ENCODE measurements at places on chromosomes 12 and 14.

GRCh38 chr12:104767261-104767660 lies 190.8 kb downstream of the SLC41A2 start:
- no peak for DNase-seq

- no peak for DNase-seq
Observed at GRCh38 chr14:97023871-97024270, 226.7 kb downstream of the VRK1 start.

DNA sequence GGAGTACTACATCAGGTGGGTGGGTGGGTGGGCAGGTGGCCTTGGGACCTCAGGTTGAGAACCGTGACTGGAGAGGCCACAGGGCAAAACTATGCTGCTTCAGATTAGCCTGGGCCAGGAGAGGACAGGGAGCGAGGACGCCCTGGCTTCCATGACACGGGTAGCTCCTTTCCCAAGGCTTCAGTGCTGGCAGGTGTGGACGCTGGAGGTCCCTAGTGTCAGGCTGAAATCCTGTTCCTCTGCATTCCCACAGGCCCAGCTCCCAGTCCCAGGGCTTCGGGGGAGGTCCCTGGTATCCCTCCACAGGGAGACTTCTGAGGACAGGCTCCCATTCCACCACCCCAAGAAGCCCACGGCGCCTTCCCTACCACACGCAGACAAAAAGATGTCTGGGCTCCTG lies 31.6 kb downstream of the CCDC92 start:
- DNase-seq, result no peak

DNA sequence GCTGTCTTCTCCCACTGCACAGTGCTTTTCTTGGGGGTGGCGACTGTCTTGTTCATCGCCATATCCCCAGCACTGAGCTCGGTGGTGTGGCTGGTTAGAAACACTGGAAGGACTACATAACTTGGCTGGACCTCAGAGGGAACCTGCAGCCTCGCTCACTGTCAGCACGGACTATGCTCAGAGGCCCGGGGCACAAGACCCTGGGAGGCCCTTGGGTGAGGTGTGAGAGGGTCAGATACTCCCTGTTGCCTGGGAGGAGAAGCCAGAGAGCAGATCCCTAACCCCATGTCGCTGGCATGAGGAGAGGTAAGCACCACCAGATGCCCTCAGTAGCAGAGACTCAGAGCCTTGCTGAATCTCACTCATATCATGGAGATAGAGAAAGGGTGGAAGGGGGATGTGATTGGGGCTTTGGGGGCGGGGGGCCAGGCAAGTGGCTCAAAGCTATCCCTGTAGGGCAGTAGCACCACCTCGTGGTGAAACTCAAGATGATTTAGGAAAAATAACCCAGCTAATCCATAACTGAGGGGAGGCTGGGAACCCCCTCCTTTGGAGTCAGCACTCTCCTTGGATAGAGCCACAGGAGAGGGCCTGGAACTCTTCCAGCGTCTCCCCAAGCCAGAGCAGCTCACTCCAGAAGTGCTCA lies 18.7 kb upstream of the HDAC7 start:
- DNase-seq, result no peak

- DNase-seq, result peak; percentile 38
Observed at GRCh38 chr12:111841236-111841749, 735 bp upstream of the MAPKAPK5 start.

- DNase-seq, result peak; percentile 74
Observed at GRCh38 chr12:19186722-19187661, 57.5 kb downstream of the PLEKHA5 start.

DNA sequence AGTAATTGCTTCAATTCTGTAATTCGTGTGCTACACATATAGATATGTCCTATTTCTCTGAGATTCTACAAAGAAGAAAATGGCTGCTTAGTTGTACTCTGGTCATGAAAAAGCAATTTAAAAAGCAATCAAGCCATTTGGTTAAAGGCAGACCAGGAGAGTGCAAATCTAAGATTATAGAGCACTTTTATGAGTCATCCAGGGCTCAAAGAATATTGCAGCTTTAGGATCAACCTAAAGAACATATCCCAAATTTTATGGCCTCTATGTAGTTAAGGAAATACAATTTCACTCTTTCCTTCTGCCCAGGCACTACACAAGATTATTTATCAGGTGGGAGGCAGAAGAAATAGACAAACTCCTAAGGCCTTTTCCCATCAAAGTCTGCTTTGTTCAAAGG lies 332.8 kb downstream of the SEC23A start:
- DNase-seq, result no peak

DNA sequence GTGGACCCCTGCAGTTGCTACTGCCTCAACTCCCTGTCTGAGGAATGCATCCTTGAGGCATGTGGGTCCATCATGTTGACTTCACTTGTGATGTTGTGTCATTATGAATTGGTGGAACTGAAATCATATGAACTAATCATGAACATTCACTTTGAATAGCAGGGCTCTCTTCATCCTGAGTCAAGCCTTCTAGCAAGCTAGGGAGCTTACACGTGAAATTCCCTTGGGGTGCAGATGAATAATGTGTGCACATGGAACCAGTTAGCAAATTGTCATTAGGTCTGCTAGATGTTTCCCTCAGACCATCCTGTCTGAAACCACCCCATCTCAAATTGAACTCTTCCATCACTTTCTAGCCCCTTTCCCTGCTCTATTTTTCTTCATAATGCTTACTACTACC lies 3.6 kb downstream of the COQ6 start:
- no peak for DNase-seq

DNA sequence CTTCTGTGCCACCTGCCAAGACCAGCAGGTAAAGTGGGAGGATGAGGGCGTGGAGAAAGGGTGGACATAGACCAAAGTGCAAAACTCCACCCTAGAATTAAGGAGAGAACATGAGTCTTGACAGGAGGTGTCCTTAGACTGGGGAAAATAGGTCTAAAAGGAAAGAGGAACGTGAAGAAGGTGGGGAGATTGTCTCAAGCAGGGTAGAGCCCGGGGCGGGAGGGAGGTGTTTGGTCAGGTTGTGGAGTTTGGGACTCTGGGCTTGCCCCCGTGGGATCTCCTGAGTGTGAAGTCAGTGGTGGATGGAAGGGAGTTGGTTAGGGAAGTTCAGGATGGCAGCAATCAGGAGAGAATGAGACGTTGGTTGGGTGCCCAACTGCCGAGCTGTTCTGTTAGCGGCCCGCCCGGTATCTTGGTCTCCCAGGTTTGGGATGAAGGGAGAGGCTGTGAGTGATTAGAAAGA lies 386 bp downstream of the DGKA start:
- DNase-seq, result no peak

DNA sequence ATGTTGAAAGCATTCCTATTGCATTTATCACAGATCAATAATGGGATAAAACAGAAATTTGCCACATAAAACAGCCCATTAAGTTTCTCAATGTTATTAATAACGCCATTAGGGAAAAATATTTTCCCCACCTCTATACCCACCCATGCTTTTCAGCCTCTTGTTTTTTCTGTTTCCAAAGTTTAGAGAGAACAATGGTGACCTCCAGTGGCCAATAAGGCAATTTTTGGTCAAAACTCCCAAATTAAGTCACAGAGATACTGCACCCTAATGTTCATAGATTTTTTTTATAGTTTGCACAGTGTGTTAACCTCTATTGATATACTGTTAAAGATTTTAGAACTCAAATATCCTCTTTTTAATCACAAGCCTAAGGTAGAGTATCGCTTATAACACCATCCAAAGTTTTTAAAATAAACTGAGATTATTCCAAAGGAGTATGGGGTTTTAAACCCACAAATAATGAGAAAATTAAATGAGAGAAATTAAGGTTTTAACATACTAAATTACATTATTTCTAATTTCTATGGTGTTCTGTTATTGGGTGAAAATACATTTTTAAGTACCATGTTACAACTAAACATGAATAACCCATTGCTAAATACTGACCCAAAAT lies 184.7 kb upstream of the DCN start:
- no peak for DNase-seq

DNA sequence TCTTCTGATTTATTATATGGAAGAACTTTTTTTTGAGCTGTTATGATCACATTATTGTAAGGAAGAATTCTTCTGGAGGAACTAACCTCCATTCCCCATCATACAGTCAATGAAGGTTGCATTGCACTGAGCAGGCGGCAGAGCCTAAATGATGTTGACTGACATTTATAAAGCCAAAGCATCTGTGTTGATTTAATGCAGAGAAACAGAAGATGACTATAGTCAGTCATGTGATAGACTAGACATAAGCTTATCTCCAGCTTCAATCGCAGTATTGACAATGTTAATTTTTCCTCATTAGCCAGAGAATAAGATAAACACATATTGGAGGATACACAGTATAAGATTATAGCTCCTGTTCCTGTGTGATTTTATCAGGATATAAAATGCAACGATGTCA lies 82.0 kb downstream of the PRICKLE1 start:
- no peak for DNase-seq

GRCh38 chr12:116441292-116441691 lies 117.9 kb upstream of the MAP1LC3B2 start:
- peak; percentile 35 for DNase-seq

DNA sequence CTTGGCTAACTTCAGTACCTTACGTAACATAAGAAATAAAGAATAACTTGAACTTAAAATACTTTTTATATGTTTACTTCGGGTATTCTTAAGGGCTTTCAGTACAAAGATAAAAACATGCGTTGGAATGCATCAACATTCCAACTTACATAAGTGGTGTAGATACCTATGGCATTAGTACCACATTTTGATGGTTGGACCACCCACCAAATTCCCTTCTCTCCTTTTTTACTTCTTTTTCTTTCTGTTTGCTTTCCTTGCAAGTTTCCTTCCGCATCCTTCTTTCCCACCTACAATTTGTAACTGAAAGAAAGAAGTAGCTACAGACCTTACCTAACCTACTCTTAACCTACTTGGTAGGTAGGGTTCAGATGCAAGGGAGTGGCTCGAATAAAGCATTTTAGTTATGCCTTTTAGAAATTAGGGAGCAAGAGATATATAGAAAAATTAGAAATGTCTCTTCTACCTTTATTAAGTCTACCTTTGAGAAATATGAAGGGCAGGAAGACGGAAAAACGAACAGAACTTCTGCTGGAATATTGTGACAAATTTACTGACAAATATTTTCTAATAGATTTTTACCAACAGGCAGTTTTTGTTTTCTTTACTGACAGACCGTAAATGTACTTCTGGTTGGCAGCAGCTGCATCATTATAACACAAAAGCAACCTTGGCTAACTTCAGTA lies 2.1 kb upstream of the ARHGAP5 start:
- no peak for DNase-seq

DNA sequence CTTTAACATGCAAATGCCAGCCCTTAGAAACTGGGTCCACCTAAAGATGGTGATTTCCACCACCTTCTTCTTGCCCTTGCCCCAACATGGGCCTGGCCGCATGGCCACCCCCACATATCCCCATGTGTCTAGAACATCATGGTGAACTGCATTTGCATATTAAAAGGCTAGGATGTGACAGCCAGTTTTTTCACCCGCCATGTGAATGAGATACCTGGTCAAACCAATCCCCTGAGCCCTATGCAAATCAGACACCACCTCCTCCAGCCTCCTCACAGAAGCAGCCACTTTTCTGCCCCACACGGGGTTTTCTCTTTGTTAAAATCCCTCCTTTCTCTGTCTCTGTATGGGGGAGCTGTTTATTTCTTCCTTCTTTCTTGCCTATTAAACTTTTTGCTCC lies 1322.5 kb downstream of the FSCB start:
- DNase-seq, result no peak

- no peak for DNase-seq
Observed at GRCh38 chr14:89205137-89205740, 211.8 kb downstream of the FOXN3 start.

Measured in renal cortical epithelial cell (primary cell).